ENCODE measurements at places on chromosomes 5 and 9. TPM values are rescaled to one million over a fixed set of nuclear protein-coding genes. Genes with fewer than 3 reads are reported as not detected.

ADGRV1 gene
- 55.3 TPM for total RNA-seq

ANKDD1B gene
- total RNA-seq = 1.4 TPM

PCDHA13 gene
- 1.3 TPM for total RNA-seq

SHB gene
- total RNA-seq = 18.7 TPM

SUSD1 gene
- total RNA-seq = 6.4 TPM

ATP10B gene
- total RNA-seq = 2.9 TPM

BHMT2 gene
- total RNA-seq = 63.7 TPM

SOWAHA gene
- 0.96 TPM for total RNA-seq

DNA sequence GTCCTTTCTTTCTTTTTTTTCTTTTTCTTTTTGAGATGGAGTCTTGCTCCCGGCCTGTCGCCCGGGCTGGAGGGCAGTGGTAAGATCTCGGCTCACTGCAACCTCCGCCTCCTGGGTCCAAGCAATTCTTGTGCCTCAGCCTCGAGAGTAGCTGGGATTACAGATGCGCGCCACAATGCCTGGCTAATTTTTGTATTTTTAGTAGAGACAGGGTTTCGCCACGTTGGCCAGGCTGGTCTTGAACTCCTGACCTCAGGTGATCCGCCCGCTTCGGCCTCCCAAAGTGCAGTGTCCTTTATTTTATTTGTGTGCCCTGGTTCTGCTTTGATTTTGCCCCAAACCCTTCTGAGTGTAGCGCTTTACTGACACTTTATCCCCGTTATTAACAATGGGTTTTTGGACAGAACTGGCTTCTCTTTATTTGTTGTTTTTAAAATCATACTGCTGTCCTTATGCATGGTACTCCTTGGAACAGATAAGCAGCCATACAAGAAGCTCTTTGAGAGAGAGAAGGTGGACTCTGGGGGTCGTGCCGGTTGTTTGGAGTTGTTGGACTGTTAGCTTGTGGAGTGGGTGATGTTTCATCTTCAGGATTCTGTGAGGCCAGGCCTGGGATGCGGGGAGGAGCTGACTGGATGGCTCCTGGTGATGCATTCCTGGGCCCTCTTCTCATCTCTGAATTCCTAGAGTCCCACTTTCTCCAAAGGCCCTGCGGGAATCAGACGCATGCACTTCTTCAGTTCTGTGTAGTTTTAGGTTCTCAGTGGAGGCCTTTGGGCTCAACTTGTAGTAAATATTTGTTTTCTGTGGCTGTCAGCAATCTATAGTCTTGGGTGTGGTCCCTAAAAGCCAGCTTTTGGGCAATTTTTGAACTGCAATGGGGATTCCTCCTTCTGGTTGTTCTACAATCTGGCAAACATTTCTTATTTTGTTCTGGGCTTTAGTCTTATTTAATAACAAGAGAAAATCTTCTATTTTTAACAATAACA, 47.8 kb downstream of the PTTG1 start:
- DNase-seq = no peak
- no peak overlapping the region for H3K27ac ChIP-seq
- no peaks in the 10 kb centered on the region for H3K4me1 ChIP-seq

GRCh38 chr5:5344606-5345005, 77.9 kb upstream of the ICE1 start:
- no peak overlapping the region for H3K27ac ChIP-seq
- DNase-seq = no peak
- H3K4me1 ChIP-seq = no peaks in the 10 kb centered on the region
- no peaks in the 10 kb centered on the region for H3K27me3 ChIP-seq
- H3K36me3 ChIP-seq = no peaks in the 10 kb centered on the region

GRCh38 chr9:82308836-82309235, 320.3 kb downstream of the SPATA31D1 start:
- H3K27me3 ChIP-seq = no peaks in the 10 kb centered on the region
- H3K27ac ChIP-seq = no peak overlapping the region
- H3K36me3 ChIP-seq = no peaks in the 10 kb centered on the region
- no peaks in the 10 kb centered on the region for H3K4me1 ChIP-seq

DNA sequence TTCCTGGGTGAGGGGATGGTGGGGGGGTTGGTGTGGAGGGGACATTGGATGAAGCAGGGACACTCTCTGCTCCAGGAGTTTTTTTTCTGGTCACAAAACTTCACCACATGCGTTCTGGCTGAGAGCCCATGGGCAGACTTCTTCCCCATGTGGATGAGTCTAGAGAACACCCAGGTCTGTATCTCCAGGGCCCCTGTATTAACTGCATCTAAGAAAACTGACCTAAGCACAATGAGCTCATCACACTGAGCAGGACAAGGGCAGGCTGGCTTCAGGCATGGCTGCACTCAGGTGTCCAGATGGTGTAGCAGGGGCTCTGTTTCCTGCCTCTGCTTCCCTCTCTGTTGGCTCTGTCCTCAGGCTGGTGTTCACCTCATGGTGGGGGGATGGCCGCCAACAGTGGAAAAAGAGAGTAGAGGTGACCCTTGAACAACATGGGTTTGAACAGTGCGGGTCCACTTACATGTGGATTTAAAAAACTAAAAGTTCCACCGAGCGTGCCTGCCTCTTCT, 85.3 kb upstream of the STC2 start:
- no peaks in the 10 kb centered on the region for H3K4me1 ChIP-seq
- H3K36me3 ChIP-seq = no peaks in the 10 kb centered on the region
- no peak overlapping the region for H3K4me3 ChIP-seq
- no peak for DNase-seq

DNA sequence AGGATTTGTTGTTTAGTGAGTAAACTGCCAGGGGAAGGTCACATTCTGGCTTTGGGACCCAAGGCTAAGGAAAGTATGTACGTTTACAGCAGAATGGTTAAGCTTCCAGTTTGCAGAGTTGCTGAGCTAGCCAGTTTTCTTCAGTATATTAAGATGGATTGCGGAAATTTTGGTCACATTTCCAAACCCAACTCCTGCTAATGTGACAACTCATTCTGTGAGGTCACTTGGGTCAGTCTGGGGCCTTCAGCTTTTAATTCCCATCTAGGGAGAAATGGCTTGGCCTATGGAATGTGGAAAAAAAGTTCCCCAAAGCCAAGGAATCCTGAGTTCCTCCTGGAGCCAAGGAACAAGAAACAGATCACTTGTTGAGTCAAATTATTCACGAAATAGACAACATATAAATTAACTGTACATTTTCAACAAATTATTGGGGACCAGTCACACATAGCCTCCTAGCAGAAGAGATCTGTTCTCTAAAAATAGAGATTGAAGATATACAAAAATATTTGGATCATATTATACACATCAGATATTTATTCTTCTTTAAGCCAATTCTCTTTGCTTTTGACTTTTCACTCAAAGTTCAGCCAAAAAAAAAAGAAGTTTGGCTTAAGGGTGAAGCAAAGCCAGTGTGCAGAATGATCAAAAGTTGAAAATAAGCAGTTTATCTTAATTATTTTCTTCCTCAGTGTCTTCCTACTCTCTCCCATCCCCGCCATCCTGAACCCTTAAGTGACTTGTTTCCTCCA, 8.8 kb downstream of the KCNV2 start:
- H3K36me3 ChIP-seq = no peaks in the 10 kb centered on the region
- DNase-seq = no peak
- no peak overlapping the region for H3K4me3 ChIP-seq
- peak overlapping the region; percentile 32 for H3K27ac ChIP-seq
- H3K27me3 ChIP-seq = no peaks in the 10 kb centered on the region
- no peaks in the 10 kb centered on the region for H3K4me1 ChIP-seq

- H3K4me3 ChIP-seq = no peak overlapping the region
- H3K4me1 ChIP-seq = no peaks in the 10 kb centered on the region
- no peak overlapping the region for H3K27ac ChIP-seq
Observed at GRCh38 chr5:160956051-160956450, 104.0 kb upstream of the ATP10B start.

- H3K4me1 ChIP-seq = no peaks in the 10 kb centered on the region
- no peaks in the 10 kb centered on the region for H3K36me3 ChIP-seq
- H3K27ac ChIP-seq = no peak overlapping the region
- H3K27me3 ChIP-seq = no peaks in the 10 kb centered on the region
Observed at GRCh38 chr5:77129391-77129990, 42.4 kb upstream of the ZBED3 start.

DNA sequence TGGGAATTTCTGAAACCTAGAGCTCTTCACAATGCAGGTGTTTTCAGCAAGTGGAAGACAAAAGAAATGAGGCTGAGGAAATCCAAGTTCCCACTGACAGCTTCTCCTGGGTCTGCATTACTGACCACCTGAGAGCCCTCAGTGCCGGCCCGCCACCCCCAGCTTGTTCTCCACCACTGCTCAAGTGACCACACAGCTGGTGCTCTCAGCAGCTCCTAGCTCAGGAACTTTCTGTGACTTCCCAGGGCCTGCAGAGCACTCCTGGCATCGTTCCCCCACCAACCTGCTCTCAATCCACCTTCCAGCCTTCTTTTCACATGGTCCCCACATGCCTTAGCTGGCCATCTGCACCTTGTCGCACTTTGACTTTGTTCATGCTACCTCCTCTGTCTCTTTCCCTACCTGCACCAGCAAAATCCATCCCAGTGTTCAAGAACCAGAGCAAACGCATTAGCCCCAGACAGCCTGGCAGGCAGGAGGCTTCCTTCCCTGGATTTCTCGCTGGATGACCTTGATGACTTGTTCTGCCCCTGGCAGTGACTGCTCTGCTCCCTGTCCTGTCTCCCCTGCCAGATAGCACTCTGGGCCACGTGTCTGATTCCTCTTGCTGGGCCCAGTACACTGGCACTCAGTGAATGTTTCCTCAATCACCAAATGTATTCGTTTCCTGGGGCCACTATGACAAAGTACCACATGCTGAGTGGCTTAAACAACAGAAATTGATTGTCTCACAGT, 35.1 kb upstream of the NANS start:
- no peak overlapping the region for H3K4me3 ChIP-seq
- no peaks in the 10 kb centered on the region for H3K4me1 ChIP-seq
- DNase-seq = no peak
- H3K36me3 ChIP-seq = no peaks in the 10 kb centered on the region
- H3K27me3 ChIP-seq = no peaks in the 10 kb centered on the region

DNA sequence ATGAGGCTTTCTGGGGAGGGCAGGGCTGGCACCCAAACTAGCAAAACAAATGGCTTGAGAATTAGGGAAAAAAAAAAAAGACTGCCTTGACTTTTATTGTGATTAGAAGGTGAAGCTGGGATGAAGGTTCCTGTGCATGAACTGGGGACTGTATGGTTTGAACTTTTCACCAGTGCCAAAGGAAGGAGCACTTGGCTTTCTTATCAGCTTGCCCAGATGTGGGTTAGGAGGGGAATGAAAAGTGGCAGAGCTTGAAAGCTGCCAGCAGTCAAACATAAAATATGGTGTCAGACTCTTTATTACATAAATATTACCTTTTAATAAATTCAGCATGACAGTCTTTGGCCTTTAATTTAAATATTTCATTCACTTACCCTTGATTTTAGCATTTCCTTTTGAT, 182.5 kb downstream of the PSAT1 start:
- no peaks in the 10 kb centered on the region for H3K4me1 ChIP-seq
- H3K36me3 ChIP-seq = no peaks in the 10 kb centered on the region
- no peaks in the 10 kb centered on the region for H3K27me3 ChIP-seq
- no peak overlapping the region for H3K27ac ChIP-seq

DNA sequence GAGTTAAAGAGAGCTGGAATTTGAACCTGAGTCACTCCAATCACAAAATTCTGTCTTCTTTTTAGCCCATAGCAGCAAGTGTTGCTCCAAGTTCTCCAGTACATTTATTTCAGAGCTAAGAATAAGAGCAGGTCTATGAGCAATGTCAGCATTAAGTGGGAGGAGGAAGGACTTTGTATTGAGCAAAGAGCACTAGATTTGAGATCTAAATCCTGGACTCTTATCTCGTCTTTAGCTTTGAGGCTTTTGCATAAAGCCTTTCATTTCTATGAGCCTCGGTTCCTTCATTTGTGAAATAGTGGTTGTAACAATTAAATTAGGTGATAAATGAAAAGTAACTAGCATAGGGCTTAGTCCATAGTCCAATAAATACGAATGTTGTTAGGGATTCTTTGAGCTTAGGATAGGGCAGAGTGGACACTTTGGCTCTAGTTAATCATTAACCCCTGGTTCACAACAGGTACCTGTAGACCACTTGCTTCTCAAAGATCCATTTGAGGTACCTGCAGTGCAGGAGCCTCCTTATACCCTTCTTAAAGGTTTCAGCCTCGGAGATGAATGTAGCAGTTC, 464.1 kb upstream of the KLF4 start:
- no peaks in the 10 kb centered on the region for H3K27me3 ChIP-seq
- no peaks in the 10 kb centered on the region for H3K36me3 ChIP-seq
- H3K4me3 ChIP-seq = no peak overlapping the region
- DNase-seq = no peak

- H3K27me3 ChIP-seq = no peaks in the 10 kb centered on the region
- no peak overlapping the region for H3K4me3 ChIP-seq
- H3K4me1 ChIP-seq = no peaks in the 10 kb centered on the region
- no peak for DNase-seq
- H3K36me3 ChIP-seq = no peaks in the 10 kb centered on the region
- no peak overlapping the region for H3K27ac ChIP-seq
Observed at GRCh38 chr9:122695696-122696095, 20.8 kb downstream of the OR1L3 start.

GRCh38 chr9:89605465-89606048, 745 bp downstream of the GADD45G start:
- peak; percentile 42 for DNase-seq
- H3K27ac ChIP-seq = peak overlapping the region; percentile 85
- H3K4me1 ChIP-seq = peaks cover 22% of the 10 kb centered on the region
- no peaks in the 10 kb centered on the region for H3K36me3 ChIP-seq

DNA sequence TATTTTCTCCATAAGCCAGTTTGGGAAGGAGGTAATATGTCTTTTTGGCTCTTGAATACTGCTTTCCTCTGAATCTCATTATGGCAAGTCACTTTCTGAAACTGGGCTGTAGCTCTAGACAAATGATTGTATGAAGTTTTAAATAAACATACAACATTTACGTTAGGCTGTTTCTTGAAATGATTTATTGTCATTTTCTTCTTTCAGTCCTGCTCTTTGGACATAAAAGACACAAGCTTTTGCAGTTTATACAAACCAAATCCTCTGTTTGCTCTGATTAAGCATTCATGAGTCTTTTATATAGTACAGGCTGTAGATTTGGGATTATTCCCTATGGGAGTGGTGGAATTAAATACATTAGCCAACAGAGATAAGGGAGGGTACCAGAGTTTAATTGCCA, 139.7 kb downstream of the CEP120 start:
- H3K36me3 ChIP-seq = no peaks in the 10 kb centered on the region
- no peaks in the 10 kb centered on the region for H3K27me3 ChIP-seq
- no peak overlapping the region for H3K27ac ChIP-seq
- H3K4me3 ChIP-seq = no peak overlapping the region
- no peak for DNase-seq

GRCh38 chr9:125523681-125524080, 183.3 kb downstream of the MAPKAP1 start:
- no peaks in the 10 kb centered on the region for H3K36me3 ChIP-seq
- no peaks in the 10 kb centered on the region for H3K27me3 ChIP-seq
- H3K4me1 ChIP-seq = no peaks in the 10 kb centered on the region
- H3K27ac ChIP-seq = no peak overlapping the region
- no peak overlapping the region for H3K4me3 ChIP-seq
- DNase-seq = no peak

GRCh38 chr5:1797855-1798254, 1.8 kb downstream of the MRPL36 start:
- H3K4me3 ChIP-seq = no peak overlapping the region
- H3K4me1 ChIP-seq = peaks cover 12% of the 10 kb centered on the region
- no peaks in the 10 kb centered on the region for H3K36me3 ChIP-seq
- no peak overlapping the region for H3K27ac ChIP-seq

GRCh38 chr9:2087500-2088313, 72.6 kb downstream of the SMARCA2 start:
- no peak for DNase-seq
- no peaks in the 10 kb centered on the region for H3K27me3 ChIP-seq
- no peak overlapping the region for H3K27ac ChIP-seq
- no peaks in the 10 kb centered on the region for H3K36me3 ChIP-seq
- no peaks in the 10 kb centered on the region for H3K4me1 ChIP-seq

GRCh38 chr5:135210286-135211055, 176.4 kb upstream of the PITX1 start:
- H3K27me3 ChIP-seq = no peaks in the 10 kb centered on the region
- DNase-seq = peak; percentile 13
- no peak overlapping the region for H3K4me3 ChIP-seq
- no peak overlapping the region for H3K27ac ChIP-seq
- no peaks in the 10 kb centered on the region for H3K4me1 ChIP-seq

Measured in breast epithelium (tissue), 4 donors.